Fibroblast of skin of right biceps (primary cell): ENCODE measurements at places on chromosomes 4 and X.
A peak's percentile ranks its signal among the peaks of the same experiment; 100 is the strongest.

DNA sequence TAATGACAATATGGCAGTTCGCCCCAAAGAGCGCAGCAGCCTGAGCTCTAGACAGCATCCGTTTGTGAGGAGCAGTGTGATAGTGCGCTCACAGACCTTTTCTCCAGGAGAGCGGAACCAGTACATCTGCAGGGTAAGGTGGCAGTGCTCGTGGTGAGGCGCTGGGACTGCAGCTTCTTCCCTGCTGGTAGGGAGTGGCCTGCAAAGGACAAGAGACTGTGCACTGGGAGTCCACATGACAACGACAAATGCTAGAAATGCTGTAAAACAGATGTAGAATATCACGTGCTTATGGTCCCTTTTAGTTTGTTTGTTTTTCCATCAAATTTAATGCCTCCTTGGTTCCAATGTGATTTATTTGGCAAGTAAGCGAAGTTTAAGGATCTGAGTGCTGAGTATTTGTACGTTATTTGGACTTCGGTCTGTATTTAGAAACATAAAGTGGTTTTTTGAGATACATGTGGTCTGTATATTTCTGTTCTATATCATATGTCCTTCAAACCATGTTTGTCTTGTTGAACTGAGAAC lies 35.8 kb downstream of the CLDN22 start:
- DNase-seq = no peak

- DNase-seq = no peak
Measured at GRCh38 chrX:16310326-16310725, 143.0 kb downstream of the MAGEB17 start.

DNA sequence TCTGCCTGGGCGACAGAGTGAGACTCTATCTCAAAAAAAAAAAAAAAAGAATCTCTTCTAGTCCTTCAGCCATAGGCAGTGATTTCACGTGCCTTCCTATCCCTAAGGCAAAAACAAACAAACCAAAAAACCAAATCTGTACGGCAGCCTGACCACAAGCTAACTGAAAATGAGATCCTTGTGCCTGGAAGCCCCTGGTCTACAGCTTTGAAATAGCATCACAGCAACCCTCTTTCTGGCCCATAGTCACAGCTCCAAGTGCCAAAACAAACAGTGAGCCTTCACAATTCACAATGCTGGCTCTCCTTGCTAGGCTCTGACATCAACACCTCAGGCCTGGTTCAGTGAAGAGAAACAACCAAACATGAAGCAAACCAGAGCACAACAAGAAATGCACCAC lies 46.1 kb downstream of the TMEM150C start:
- peak; percentile 87 for DNase-seq

GRCh38 chr4:17164666-17165065 lies 266.2 kb upstream of the LDB2 start:
- DNase-seq = peak; percentile 70

GRCh38 chrX:53729751-53730150 lies 43.2 kb upstream of the HUWE1 start:
- peak; percentile 8 for DNase-seq

DNA sequence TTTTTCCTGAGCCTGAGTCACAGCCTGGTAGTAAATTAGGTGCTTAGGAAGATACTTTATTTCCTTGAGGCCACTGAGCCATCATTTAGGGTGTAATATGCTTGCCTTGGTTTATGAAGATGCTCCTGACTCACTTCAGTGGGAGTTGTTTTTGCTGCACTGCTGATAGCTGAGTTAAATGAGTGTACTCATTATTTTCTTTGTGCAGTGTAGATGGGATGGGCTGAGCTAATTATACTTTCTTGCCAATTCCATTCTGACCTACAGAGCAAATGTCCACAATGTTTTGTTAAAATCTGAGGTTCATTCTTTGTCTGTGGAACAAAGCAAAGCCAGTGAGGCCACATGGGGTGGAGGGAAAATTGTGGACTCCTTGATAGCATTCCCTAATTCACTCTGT lies 60.0 kb downstream of the FGF13 start:
- DNase-seq = no peak

GRCh38 chr4:3781997-3782930 lies 16.1 kb downstream of the ADRA2C start:
- no peak for DNase-seq

DNA sequence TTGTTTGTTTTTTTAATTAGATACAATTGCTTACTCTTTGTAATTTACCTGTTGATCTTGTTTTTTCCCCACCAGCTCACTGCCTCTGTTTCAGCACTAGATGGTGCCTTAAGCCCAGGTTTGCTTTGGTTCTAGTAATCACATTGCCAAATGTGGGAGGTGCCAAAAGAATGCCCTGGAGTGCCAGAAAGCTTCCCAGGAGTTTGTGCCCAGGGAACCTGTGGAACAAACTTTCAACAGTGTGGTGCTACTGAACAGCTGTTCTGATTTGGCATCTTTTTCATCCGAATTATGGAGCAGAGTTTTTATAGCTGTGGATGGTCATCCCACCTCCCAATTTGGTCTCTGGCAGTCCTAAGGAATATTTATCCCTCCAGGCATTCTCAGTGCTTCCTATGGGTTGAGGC lies 1000.7 kb downstream of the STIM2 start:
- peak; percentile 60 for DNase-seq

- DNase-seq = no peak
Measured at GRCh38 chrX:105823092-105823455, 735 bp downstream of the NRK start.

DNA sequence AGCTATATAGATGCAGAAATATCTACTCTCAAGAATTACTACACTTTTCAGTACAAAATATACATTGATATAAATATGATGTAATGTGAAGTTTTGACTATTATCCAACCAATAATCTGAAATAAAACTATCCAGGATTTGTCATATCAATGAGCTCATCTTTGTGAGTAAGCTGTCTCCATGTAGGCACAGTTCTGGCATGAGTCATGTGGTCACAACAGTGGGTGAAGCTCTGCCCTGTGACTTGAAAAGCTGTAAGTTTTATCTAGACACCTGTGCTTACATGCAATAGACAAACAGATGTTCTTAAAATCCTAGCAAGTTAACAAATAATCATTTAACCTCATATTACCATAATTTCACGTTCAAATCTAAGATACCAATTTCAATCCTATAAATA lies 192.7 kb downstream of the GABRG1 start:
- DNase-seq = no peak

- no peak for DNase-seq
Measured at GRCh38 chr4:8130346-8131066, 28.1 kb downstream of the ABLIM2 start.

GRCh38 chr4:168734703-168735678 lies 238.1 kb downstream of the PALLD start:
- no peak for DNase-seq

DNA sequence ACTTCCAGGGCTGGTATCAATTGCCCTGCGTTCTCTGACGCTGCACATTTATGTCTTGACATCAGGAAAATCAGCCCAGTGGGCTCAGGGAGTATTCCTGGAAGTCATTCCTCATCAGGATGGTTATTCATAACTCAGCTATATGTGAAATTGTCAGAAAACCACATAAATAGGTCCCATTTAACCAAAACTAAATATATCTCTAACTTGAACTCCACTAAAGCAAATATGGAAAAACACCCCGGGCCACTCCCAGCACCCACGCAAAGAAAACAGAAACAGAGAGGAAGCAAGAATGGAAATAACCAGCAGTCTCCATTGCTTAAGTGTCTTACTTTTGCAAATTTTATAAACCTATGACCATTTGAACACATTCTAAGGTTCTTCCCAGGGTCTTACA lies 112.0 kb downstream of the IRF2 start:
- DNase-seq = peak; percentile 62

DNA sequence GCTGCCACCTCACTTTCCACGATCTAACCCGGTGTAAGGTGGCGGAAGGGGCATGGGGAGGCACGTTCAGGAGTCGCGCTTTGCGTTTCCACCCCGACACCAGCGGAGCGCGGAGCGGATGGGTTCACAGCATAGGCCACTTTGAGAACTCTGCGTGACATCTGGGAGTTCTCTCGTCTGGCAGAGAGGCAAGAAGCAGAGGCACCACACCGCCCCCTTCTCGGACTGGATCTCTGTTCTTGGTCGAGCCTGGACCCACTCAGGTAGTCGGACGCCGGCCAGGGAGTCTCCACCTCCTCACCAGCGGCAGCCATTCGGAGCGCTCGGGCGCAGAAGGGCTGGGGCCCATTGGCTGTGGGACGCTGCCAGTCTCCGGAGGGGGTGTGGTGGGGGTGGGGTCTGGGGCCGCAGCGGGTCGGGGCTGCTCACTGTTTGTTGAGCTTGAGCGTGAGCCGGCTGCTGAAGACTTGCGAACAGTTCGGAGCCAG lies at the start of gene DACH2:
DACH2 (plus strand) TSS at position 428 of the 488 bp plus-strand sequence.
- peak; percentile 61 for DNase-seq

GRCh38 chr4:74969507-74970474 lies 36.9 kb downstream of the PARM1 start:
- no peak for DNase-seq

- DNase-seq = peak; percentile 88
Measured at GRCh38 chrX:151984328-151984727, 9.9 kb upstream of the GABRE start.
